ENCODE measurements at places on chromosomes 11 and 22.

DNA sequence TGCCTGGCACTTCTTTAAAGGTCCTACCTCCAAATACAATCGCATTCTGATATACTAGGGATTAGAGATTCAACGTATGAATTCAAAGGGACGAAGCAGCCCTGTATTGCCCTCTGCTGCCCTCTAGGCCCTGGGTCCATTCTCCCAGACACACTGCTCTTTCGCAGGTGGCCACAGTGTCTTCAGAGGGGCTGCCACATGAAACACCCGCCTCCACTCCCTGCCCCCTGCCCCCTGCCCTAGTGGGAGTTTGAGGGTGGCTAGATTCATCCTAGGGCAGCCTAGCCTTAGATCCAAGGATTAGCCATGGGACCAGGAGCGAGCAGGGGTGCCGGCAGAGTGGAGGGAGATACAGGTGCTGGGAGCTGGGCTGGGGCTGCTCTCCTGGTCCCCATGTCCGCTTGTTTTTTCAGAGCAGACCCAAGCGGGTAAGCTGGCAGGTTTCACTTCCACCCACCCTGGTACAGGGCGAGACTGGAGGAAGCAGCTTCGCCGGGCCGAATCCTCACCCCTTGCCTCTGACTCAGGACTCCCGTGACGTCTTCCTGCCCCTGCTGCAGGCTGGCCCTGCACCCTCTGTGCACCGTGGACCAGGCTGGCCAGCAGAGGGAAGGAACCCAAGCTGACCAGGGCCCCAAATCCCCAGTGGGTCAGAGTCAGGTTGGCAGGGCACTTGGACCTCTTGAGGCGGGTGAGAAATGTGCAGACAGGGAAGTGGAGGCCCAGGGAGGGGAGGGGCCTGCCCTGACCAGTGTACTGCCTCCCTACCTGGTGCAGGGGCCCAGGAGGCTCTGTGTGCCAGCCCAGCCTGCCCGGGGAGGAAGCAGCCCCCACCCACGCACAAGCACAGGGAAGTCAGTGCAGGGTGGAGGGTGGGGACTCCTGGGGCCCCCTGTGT lies 28.4 kb upstream of the HMOX1 start:
- DNase-seq, result peak; percentile 77

DNA sequence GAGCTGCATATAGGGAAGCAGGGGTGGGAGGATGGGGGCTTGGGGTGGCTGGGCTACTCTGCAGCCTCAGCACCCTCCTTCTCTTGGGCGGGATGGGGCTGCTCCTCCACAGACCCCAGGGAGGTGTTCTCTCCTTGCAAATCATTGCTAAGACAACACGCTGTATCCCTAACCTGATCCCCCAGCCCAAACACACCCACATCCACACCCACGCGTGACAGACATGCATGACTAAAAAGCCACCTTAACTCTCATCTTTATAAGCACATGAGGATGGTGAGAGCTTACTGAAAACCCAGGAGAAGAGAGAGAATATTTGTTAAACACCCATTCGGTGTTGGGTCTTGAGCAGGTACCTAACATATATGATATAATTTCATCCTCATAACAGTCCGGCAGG lies 39.9 kb upstream of the EIF3D start:
- DNase-seq, result no peak

DNA sequence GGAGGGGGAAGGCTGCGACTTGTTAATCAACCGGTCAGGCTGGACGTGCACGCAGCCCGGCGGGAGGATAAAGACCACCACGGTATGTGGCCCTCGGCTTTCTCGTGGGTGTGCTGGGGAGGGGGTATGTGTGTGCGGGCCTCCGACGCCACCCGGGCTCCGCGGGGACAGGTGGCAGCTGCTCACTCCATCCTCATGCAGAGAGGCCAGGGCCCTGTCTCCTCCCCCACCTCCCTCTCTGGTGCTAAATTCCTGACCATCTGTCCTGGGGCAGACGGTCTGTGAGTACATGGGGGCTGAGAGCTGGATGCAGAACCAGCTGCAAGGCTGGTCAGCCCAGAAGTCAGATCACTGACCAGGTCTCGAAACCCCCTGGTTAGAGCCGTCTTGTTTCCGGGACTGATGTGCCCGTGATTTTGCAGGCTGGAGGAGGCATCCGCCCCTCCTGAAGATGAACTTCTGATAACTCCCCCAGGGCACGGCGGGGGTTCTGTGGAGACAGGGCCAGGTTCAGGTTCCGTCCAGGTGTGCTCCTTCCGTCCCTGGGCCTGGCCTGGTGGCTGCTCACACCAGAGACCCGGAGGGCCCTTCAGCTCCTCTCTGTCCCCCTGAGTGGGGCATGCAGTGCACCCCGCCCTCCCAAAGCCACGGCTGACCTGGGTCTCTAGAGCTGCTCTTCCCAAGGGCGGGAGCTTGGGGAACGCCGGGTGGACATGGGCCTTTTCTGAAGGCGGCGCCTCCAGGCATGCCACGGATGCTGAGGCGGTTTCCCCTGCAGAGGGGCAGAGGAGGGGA lies 1119.7 kb downstream of the BRD1 start:
- DNase-seq, result no peak

DNA sequence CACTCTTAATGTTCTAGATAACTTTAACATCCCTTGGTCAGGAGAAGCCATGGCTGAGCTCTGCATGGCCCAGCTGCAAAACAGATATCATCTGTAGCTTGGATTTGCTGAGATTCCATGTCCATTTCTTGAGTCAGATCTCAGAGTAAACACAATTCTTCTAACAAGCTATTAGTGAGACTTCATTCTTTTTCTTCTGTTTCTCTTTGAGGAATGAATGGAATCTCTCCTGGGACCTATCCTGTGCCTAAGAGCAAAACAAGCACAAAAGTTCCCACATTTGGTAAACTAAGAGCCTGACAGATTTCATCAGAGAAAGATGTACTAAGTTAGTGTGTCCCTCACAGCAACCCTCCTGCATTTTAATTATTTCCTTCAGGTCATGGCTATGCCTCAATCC lies 142.8 kb downstream of the MAML2 start:
- DNase-seq, result no peak

GRCh38 chr22:32676191-32676590 lies 125.3 kb upstream of the TIMP3 start:
- DNase-seq, result no peak

DNA sequence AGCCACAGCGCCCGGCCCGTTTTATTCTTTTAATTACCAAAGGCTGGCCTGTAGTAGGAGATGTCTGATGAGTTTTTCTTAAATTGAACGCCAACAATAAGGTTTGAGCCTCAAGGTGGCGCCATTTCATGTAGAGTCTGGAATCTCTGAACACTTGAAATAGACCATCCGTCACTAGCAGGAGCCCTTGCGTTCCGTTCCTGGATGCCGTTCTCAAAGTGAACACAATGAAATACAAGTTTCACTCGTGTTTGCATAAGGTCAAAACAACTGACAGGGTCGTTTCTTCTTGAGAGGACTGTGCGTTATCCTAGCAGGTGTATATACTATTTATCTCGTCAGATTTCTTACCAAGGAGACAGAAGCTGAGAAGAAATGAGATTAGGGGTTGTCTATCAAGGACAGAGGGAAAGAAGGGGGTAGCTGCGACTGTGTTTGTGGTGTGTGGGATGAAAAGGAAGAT lies 18.7 kb upstream of the SCGB1D1 start:
- peak; percentile 47 for DNase-seq

GRCh38 chr11:12245549-12246016 lies 131.8 kb upstream of the PARVA start:
- no peak for DNase-seq

DNA sequence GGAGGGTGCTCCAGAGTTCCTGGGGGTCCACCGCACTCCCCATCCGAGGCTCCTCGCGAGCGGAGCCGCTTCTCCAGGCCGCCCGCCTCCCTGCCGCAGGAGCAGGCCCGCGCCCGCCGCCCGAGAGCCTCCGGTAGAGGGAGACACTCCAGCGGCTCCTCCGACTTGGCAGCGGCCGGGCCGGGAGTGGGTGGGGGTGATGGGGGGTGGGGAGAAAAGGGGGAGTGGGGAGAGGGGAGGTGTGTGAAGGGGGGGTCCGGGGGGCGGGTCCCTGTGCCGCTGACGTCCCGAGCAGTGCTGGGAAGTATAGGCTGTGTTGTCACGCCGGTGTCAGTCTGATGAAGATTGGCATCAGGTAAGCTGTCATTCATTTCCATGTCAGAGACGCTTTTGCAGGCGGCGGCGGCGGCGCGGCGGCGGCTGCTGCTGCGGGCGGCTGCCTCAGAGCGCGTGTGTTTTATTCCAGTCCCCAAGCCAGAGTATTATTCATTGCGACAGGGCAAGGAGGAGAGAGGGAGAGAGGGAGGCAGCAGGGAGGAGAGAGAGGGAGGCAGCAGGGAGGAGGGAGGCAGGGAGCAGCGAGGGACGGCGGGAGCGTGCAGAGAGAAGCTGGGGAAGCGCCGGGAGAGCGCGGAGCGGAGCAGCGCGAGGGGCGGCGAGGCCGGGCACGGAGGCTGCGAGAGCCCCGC lies at the start of gene PKNOX2:
Gene PKNOX2 (plus strand): TSS at position 330 of the 689 bp plus-strand sequence. CDS start 186,555 bp downstream, outside the sequence.
- DNase-seq, result peak; percentile 31

DNA sequence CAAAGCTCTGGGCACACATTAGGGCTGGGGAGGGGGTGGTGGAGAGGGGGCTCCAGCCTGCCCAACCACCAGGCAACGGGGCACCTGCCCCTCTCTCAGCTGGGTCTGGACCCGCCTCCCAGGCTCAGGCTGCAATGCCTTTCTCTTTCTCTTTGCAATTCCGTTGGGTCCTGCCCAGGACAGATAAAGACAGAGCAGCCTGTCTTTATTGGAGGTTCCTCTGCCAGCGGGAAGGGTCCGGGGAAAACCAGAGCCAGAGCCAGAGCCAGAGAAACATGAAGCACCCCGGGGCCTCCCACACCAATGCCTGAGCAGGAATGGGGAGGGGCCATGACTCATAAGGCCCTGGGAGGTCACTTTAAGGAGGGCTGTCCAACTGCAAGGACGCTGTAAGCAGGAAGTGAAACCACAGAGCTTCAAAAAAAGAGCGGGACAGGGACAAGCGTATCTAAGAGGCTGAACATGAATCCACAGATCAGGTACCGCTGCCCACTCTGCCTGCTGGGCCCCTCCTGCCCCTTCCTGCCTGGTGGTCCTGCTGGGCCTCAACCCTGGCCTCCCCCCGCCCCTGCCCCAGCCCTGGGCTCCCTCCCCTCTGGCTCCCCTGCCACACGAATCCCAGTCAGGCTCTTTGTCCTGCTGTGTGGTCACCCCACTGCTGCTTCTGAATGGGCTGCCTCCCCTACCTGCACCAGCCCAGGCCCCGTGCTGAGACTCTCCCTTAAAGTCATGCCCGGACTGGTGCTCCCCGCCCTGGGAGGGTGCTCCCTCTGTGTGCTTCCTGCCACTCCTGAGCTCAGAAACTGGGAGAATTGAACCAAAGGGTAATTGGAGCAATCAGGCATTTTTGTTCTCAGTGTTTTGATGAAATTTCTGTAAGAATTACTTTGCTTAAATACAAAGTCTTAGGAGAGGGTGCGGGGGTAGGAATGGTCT lies at the start of gene APOBEC3B:
Gene APOBEC3B (plus strand): TSS at position 356 of the 936 bp plus-strand sequence. CDS start 107 bp downstream, at position 463.
- DNase-seq, result peak; percentile 57

- no peak for DNase-seq
These were observed 24.5 kb upstream of the TFIP11 start for GRCh38 chr22:26536762-26537134.

GRCh38 chr11:61706452-61707400 lies 26.5 kb downstream of the DAGLA start:
- no peak for DNase-seq

DNA sequence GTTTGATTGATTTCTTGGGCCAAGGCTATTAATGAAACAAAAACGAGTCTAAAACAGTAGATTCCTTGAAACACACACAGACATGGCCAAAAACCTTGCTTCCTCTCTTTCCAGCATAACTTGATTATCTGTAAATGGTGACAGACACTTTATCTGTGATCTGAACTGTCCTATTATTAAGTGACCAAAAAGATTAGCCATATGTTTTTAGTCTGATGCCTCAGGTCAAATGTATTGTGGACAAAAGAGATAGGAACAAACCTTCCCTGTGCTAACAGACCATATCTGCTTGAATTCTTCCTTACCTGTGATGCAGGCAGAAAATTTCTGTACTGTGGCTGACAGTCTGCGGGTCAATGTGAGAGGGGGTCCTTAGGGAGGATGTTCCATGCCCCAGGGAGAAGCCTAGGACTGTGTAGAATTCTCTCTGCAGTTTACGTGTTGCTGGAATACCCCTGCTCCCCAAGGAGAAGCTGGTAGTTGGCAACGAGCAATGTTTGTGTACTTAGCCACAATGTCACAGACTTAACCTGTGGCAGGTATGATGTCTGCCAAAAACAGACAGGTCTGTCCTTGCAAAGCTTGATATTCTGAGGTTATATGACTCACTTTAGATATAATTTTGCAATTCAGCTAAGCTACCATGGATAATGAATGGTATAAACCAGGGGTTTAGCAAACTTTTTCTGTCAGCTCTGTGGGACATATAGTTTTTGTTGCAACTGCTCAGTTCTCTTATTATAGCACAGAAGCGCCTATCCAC lies 31.2 kb downstream of the C11orf71 start:
- DNase-seq, result no peak

GRCh38 chr11:68117853-68118470 lies 3.2 kb downstream of the CHKA start:
- no peak for DNase-seq

DNA sequence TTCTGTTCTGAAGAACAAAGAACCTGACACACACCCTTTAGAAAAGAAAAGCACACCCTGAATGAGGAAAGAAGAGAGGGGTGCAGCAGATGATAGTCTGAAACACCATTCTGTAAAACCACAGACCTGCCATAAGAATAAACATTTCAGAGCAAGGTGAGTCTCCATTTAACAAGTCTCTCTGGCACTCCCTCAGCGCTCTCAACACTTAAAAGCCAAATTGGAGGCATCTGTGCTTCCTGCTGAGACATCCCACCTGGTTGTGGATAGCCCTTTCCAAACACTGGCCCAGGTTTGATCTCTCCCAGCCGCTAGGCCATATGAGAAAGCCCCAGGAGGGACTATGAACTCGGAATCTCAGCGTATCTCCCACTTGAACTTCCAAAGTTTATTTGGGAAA lies 36.3 kb downstream of the ETS1 start:
- no peak for DNase-seq
